Activated CD4-positive, alpha-beta T cell treated with anti-CD3 and anti-CD28 coated beads, Interleukin-2, amount 10 ng/mL, durations not matched to agents 24 days and 14 days (primary cell): ENCODE measurements at places on chromosomes 12 and 14.

DNA sequence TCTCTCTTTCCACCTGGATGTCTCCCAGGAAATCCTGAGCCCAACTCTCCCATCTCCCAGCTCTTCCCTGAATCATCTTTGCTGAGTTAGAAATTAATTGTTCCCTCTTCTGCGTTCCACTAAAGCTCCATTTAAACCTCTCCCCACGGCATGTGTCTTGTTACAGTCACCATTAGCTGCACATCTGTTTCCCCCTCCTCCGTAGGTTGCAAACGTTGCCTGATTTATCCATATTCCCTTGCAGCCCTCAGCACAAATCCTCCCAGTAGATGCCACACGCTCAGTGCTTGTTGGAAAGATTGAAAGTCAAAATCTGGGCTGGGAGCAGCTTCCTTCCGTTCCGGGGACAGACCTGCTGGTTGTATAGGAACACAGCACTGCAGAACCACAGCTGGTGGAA, 90.4 kb downstream of the SLC24A4 start:
- no peak for DNase-seq

DNA sequence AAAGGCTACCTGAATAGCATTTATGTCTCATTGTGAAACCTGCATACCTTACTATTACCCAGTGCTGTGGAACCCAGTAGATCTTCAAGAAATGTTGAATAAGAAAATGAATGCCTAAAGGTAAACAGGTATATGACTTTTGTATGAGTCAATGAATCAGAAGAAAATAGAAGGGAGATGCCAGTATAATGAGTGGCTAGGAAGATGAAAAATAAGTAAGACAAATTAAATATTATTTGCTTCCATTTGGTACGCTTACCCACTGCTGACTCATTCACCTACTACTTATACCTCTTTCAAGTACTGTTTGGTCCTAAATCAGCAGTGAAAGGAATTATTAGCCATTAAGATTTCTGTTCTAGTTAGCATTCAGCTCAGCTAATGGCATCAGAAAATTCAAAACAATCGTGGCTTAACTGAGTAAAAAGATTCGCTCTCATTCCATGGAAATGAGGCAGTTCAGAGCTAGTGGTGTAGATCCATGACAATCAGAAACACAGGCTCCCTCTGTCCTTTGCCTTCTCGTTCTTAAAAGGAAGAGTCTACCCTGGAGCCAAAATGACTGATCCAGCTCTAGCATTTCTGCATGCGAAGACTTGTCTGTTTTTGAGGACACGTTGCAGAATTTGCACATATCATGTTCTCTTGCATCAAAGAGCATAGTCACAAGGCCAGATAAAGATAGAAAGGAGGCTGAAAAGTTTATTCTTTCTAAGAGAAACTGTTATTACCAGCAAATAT, 705.8 kb upstream of the USP15 start:
- no peak for DNase-seq

DNA sequence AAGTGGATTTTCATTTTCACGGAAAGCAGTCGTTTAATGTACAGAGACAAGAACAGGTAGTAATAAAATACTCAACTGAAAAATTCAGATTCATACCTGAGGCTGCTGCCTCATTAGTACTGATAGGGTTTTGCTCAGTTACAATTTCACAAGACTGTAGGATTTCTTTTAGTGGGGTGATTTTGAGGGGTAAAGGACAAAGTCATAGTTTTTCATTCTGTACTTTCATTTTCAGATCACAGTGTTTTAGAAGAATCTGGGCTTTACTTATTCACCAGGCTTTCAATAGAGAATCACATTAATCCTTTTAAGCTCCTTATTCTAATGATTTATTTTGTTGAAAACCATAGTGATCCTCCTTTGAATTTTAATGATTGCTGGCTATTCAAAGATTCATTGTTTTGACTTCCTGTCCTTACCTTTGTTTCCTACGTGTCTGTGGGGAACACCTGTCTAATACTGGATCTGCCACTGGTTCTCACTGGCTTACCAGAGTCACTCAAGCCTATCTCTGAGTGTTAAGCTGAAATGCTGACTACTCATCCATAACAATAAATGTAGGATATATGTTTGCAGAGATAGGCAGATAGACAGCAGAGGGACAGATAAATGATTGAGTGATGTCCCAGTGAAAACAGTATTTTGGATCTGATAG, 243.8 kb upstream of the NPAS3 start:
- DNase-seq = no peak

DNA sequence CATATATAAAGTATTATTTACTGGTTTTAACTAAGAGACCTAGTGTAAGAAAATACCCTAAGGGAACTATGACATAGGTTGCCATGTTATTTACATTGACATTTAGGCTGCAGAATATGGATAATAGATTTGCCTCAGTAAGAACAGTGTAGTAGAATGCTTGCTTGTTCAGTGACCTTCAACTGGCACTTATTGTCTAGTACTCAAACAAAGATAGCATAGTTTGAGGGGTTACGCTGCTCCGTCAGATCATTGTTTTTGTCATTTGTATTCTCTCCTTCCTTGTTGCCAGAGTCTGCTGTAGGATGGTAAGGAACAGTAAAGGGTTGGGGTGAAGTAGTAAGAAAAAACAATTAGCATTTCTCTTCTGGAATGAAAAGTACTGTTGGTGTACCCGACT, 33.2 kb downstream of the TOGARAM1 start:
- DNase-seq = no peak

- no peak for DNase-seq
Observed at GRCh38 chr14:61281948-61282275, 774 bp upstream of the TMEM30B start.

GRCh38 chr12:26152507-26153102, 27.8 kb upstream of the BHLHE41 start:
- no peak for DNase-seq

GRCh38 chr12:120224304-120225199, 23.6 kb upstream of the RPLP0 start:
- DNase-seq = no peak

GRCh38 chr12:22410486-22410885, 76.0 kb upstream of the ST8SIA1 start:
- peak; percentile 19 for DNase-seq

- peak; percentile 91 for DNase-seq
Observed at GRCh38 chr14:65824285-65824977, 411.9 kb downstream of the FUT8 start.

GRCh38 chr14:104049576-104050240, 35.8 kb upstream of the ASPG start:
- DNase-seq = no peak

GRCh38 chr12:103928682-103929045, 1.5 kb upstream of the HSP90B1 start:
- peak; percentile 87 for DNase-seq

GRCh38 chr12:27695556-27696292, 523 bp upstream of the REP15 start:
- no peak for DNase-seq

- DNase-seq = no peak
Observed at GRCh38 chr12:26360062-26360461, 164.7 kb downstream of the SSPN start.

DNA sequence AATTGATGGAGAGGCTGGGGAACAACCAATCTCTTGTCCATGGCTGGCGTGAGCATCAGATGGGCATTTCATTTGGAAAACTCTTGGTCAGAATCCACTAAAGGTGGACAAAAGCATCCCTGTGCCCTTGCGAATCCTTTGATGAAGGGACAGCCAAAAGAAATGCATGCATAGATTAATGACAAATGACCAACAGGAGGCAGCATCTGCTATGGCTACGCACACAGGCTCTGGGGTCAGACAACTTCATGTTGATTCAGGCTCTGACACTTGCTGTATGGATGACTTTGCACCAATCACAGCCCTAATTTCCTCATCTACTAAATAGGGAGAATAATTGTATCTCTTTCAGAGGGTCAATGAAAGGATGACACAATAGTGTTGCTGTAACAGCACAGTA, 117.5 kb downstream of the ASCL4 start:
- DNase-seq = no peak

GRCh38 chr12:63304887-63305316, 153.9 kb upstream of the AVPR1A start:
- no peak for DNase-seq

DNA sequence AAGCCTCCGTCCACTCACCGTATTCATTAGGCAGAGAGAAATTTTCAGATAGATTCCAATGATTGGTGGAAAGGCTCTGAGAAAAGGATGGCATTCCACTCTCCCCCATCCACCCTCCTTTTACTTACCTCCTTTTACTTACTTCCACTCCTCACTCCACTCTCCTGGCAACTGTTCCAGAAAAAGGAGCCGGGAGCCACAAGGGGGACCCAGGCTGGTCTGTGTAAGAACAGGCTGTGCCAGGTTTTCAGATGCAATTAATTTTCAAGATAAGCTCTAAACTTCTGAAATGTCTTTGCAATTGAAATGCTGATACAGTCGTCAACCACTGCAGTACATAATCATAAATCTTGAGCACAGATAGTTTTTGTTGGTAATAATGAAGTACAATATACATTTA, 248.8 kb downstream of the ANO6 start:
- DNase-seq = no peak

DNA sequence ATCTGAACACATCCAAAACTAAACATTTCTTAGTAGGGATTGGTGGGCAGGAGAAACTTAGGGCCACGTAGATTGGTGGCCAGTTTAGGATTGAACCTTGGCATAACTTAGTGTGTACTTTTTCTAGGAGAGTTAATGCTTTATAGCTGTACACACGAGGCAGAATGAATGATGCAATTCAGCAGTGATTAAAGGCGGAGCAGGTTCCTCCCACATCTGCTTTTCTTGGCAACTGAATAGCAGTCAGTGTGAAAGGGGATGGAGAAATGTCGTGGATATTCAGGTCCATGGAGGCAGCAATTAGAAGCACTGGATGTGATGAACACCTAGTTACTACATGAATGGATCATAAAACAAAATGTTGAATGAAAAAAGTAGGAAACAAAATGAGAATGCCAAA, 493.8 kb downstream of the FUT8 start:
- no peak for DNase-seq

- DNase-seq = no peak
Observed at GRCh38 chr14:68372368-68372767, 420.5 kb downstream of the ZFP36L1 start.

DNA sequence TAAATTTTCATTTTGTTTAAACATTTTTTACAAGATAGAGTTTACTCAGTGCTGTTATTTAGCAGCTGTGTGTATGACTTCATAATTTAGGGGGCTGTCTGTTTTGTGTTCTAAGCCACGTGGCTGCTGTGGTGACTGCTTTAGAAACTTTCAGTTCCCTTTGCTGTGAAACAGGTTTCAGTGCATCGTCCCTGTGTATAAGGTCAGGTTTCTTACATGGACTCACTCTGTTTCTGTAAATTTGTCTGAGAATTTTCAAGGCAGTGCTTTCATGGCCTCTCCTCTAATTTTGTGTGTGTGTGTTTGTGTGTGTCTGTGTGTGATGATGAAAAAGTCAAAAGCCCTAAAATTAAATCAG, 32.4 kb downstream of the BICD1 start:
- peak; percentile 79 for DNase-seq
